HAP-1 (cell line): ENCODE measurements at places on chromosomes 5 and 9.
A peak's percentile ranks its signal among the peaks of the same experiment; 100 is the strongest.

GRCh38 chr9:4555236-4555635 lies 65.0 kb downstream of the SLC1A1 start:
- no peak for DNase-seq

GRCh38 chr5:131252824-131253171 lies 11.1 kb upstream of the CDC42SE2 start:
- DNase-seq, result no peak

DNA sequence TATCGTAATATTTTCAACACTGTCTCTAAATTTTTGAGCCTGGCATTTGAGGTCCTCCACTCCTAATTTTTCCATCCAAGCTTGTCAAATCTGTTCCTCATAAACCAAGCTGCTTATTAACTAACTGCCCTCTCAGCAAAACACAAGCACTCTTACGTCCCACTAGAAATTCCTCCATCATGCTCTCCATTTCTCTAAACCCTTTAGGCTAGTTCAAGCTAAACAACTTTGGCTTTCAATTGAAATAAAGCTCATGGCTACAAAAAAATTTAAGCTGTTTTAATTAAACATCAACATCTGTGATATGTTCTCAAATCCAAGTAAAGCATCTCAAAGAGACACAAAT lies 45.7 kb downstream of the RNF145 start:
- DNase-seq, result no peak

GRCh38 chr5:78235289-78235688 lies 59.2 kb downstream of the AP3B1 start:
- no peak for DNase-seq

DNA sequence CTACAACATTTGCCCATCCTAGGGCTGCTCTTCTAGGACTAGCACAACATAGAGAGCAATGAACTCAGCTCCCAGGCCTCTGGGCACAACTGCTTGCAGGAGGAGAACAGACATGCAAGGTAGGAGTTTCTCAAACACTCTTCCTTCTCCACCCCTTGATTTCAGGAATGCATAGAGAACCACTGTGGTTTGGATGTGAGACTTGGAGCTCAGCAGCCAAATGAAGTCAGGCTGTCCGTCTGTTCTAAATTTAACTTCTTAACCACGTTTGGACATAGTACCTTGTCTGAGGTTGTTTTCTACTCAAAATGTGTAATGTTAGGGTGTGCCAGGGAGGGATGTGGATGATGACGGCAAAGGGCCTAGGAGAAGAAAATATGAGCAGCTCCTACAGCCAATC lies 515.1 kb upstream of the TNC start:
- no peak for DNase-seq

DNA sequence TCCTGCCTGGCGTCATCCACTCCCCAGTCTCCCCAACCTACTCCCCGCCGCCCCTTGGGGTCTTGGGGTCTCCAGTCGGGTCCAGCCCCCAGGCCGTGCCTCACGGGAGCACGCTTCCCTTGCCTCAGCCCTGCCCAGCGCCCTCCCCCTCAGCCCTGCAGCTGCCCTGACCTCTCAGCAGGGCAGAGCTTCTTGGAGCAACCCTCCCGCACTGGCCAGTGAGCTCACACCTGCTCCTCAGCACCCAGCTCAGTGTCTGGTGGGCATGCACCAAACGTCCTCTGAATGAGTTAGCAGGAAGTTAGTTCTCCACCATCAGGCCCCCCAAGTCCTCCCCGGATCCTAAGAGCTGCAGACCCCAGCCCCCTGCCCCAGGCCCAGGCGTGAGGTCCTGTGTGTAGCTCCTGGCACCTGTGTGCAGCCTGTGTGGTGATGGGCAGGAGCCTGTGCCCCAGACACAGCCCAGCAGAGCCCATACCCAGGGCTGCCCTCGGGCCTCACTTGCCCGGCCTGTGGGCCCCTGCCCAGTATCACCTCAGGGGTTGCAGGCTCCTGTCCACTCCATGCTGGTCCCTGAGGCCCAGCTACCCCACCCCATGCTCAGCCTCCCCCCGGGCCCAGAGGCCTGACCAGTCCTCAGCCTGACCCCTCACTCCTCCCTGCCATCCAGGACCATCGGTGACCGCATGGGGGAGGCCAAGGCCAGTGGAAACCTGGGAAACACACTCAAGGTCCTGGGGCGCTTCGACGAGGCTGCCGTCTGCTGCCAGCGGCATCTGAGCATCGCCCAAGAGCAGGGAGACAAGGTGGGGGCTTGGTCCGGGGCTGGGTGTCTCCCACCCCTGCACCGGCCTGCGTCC lies 8.2 kb downstream of the GPSM1 start:
- no peak for DNase-seq

DNA sequence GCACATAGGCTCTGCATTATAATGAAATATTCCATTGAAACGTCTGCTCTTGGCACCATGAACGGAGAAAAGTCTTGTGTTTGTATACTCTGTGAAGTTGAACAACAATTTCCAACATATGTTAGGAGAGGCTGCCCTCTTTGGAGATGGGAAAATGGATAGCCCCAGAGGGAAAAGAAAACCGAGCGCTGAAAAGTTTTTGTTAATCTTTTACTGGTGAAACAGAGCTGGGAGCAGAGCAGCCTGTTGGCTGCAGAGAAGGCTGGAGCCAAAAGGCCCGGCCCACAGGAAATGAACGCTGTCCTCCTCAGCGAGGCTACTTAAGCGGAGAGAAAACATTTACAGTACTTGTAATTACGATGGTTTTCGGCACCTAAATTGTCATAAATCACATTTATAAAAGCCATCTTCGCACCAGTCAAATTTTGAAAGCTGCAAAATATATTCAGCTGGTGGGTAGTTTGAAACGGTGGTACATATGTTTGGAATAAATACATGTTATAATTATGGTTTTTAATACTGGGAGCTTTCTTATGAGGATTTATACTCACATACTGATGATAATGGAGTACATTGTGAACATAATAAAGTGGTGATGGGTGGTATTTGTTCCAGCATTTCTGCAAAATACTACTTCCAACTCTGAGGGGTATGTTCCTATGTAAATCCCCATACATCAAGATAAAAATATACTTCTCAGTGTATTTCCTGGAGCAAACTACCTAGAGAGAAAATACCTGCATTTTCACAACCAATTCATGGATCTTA lies 129.6 kb upstream of the CNTLN start:
- DNase-seq, result peak; percentile 19

- no peak for DNase-seq
Observed at GRCh38 chr9:126942399-126942798, 27.8 kb downstream of the RALGPS1 start.

DNA sequence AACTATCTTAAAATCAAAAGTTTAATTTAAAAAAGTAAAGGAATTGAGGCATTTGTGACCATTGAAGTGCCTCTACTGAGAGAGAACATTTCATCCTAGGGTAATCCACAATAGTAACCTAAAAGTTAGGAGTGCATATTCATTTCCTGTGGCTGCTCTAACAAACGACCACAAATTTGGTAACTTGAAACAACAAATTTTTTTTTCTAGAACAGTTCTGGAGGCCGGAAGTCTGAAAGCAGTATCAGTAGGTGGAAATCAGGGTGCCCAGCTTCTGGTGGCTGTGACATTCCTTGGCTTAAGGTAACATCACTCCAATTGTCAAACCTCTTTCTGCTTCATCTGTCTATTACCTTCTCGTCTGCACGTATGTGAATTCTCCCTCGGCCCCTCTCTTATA lies 67.1 kb upstream of the SSBP2 start:
- no peak for DNase-seq

DNA sequence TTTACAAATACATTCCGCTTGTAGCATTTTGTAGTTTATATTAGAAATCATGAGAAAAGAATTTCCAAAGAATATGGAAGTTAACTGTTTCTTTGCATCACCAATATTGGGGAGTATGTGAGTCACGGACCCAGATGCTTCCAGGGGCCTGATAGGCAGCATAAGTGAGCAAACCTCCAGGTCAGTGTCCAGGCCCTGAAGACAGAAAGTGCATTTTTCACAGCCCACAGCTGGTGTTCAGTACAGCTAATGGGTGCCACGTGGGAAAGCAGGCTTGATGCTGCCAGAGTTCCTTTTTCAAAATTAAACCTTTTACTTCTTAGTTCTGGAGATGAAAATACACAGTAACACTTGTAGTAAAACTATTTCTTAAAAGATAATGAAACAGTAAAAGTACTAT lies 454.4 kb upstream of the ACTBL2 start:
- no peak for DNase-seq

GRCh38 chr9:132063281-132063680 lies 16.4 kb downstream of the MED27 start:
- no peak for DNase-seq

DNA sequence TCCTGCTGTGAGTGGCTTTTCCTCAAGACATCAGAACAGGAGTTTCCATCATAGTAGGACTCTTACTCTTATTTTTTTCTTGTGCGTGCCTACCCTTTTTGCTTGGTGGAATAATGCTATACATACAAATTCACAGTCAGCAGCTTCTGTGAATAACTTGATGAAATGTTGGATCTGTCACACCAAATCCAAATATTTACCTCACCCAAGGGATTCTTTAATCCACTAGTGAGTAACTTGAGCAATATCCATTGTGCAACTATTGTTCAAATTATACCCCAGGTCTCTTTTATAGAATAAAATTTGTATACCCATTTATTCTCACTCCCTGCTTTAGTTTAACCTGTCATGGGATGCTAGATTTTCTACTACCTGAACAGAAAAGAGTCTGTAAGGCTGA lies 1078.3 kb upstream of the EDIL3 start:
- no peak for DNase-seq

GRCh38 chr5:179171816-179172745 lies 111.9 kb downstream of the ZNF354C start:
- no peak for DNase-seq

GRCh38 chr5:149485655-149486615 lies 65.3 kb downstream of the CSNK1A1 start:
- DNase-seq, result no peak

DNA sequence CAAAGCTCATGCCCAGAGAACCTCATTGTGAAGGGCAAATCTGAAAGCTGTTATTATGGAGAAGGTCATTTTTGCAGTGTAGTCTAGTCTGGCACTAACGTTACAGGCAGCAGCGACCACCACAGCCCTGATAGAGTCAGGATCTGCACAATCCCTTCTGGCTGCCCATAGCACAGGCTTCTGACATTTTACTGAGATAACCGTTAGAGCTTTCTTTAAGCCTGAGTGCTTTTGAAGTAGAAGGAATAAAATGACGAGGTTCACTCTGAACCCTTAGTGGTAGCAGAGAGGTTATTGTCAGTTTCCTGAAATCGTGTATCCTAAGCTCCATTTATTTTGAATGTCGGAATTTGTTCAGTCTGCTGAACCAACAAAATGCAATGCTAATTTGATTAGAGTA lies 505.1 kb downstream of the CDH12 start:
- DNase-seq, result no peak

DNA sequence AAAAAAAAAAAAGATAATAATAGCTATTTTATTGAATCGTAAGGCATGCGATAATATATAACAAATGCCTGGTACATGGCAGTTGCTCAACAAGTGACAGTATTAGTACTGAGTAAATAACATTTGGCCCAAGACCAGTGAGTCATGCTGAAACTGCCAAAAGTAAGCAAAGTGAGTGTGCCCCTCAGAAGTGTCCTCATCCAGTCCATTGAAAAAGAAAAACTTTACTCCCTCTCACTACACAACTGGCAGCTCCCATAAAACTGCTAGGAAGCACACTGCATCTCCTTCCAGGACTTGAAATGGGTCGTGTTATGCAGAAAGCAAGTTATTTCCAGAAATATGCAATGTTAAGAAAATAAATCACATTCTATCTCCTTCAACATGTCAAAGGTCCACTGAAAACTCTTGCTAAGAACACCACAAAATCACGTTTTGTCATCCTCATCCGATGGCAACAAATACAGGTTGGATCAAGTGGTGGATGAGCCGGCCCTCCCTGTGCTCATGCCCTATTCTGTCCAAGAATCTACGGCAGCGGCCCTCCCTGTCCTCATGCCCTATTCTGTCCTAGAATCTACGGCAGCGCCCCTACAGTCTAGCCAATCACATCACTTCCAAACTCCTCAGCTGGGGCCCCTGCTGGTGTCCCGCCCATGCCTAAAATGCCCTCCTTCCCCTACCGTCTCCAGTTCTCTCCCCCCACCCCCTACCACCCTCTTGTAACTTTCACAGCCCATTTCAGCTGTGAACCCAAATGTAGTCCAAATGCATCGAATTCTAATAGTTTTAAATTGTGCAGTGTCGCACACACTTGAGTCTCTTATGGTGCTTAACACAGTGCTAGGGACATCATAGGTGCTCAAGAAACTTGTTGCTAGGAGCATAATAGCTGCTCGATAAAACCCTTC lies 12.5 kb downstream of the PTCH1 start:
- DNase-seq, result peak; percentile 69

- DNase-seq, result no peak
Observed at GRCh38 chr9:15873573-15874177, 320.8 kb downstream of the CCDC171 start.

DNA sequence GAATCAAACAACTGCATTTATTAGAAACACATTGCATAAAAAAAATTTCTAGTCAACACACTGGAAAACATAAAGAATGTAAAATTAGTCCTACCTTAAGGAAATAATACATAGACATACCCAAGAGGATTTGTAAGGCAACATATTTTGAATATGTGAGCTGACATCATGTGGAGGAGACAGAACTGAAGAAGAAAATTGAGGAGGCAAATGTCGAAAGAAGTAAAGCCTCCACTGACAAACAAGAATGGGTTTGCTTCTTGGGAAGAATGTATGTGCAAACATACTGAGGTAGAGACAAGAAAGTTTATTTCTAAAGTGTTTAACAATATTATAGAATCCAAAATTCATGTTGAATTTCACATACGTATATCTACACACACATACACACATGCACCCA lies 363.0 kb upstream of the PDE4D start:
- no peak for DNase-seq

GRCh38 chr5:149598966-149599365 lies 17.7 kb downstream of the ARHGEF37 start:
- DNase-seq, result no peak

DNA sequence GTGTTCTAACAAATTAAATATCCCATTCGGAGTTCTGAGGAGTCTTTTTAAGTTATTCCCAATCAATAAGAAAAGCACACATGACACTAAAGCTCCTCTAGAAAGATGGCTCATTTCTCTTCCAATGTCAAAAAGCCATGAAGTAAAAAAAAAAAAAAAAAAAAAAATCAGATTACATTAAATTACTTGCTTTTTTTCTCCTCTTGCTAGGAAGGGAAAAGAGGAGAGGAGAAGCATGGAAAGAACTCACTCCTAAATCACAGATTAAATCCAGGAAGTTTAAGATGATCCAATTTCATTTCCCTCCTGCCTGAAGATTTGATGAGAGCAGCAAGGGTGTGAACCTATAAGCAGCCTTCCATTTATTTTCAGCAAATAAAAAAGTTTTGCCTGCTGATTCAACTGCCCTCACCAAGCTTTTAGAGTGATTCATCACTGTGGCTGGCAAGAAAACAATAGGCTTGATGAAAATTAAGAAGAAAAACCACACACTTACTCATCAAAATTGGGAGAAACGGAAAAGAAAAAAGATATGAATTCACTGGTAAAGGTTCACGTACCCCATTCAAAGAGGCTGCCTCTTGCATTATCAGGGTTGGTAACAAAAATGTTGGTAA lies 19.7 kb downstream of the MYO10 start:
- no peak for DNase-seq

- DNase-seq, result no peak
Observed at GRCh38 chr5:72452515-72453245, 54.5 kb downstream of the ZNF366 start.

GRCh38 chr9:76863832-76864231 lies 42.1 kb downstream of the PRUNE2 start:
- no peak for DNase-seq

GRCh38 chr5:158485047-158485446 lies 614.7 kb downstream of the EBF1 start:
- DNase-seq, result no peak
